ENCODE measurements at places on chromosomes 16 and 17.

GRCh38 chr16:22272870-22273650 lies 24.1 kb upstream of the POLR3E start:
- no peak for DNase-seq

GRCh38 chr17:32141258-32141657 lies 1.0 kb upstream of the RHOT1 start:
- DNase-seq, result no peak

DNA sequence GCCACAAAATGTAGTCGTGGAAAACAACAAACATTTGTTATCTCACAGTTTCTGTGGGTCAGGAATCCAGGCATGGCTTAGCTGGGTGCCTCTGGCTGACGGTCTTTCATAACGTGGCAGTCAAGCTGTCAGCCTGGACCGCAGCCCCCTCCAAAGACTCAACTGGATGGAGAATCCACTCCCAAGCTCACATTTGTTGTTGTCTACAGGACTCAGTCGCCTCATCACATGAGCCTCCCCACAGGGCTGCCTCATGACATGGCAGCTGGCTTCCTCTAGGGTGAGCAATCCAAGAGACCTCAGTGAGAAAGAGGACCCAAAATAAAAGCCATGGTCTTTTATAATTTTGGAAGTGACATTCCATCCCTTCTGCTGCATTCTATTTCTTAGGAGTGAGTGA lies 34.7 kb upstream of the AKAP1 start:
- no peak for DNase-seq

GRCh38 chr16:74846714-74847113 lies 72.1 kb upstream of the FA2H start:
- no peak for DNase-seq

DNA sequence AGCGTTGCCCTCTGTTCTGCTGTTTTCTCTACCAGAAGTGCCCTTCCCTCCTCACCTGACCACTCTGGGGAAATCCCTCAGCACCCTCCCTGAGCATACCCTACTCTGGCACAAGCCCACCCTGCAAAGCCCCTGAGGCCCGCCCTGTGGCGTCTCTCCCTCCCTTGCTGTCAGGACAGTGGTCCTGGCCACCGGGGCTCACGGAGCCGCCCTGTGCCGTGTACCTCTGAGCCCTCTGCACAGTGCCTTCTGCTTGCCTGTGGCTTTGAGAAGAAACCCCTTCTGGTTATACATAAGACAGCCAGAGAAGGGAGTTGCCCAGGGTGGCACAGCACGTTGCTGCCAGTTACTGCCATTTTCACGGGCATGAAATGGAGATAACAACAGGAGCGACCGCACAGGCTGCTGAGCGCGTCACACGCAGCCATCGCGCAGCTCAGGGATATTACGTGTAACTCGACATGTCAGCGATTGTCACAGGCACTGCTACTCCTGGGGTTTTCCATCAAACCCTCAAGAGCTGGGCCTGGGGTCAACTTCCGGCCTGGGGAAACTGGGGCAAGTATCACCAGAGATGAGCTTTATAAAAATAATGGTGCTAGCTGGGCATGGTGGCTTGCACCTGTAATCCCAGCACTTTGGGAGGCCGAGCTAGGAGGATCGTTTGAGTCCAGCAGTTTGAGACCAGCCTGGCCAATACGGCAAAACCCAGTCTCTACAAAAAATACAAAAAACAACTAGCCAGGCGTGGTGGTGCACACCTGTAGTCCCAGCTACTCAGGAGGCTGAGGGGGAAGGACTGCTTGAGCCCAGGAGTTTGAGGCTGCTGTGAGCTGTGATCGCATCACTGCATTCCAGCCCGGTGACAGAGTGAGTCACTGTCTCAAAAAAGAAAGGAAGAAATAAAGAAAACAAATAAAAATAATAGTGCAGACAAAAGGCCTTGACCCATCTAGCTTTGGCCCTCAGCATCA lies 14.8 kb downstream of the SCGB1C2 start:
- no peak for DNase-seq

DNA sequence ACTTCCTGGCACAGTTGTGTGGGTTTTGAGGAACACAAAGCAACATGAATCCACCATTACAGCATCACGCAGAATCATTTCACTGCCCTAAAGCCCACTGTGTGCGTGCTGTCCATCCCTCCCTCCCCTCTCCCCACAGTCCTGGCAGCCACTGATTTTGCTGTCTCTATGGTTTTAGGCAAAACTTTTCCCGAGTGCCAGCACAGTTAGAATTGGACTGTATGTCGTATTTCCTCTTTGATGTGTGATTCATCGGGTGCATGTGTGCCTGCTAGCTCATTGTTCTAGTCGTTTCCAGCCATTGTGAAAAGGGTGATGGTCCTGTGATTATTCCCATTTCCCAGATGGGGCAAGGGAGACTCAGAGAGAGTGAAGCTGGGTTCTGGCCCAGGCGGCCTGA lies 12.7 kb downstream of the KLHL36 start:
- DNase-seq, result no peak

GRCh38 chr17:37826497-37827430 lies 81.9 kb upstream of the HNF1B start:
- DNase-seq, result no peak

- DNase-seq, result no peak
These were observed 134.8 kb downstream of the HS3ST2 start for GRCh38 chr16:22948603-22949368.

GRCh38 chr16:83579027-83579426 lies 228.8 kb upstream of the HSBP1 start:
- DNase-seq, result no peak

GRCh38 chr17:76570877-76571471 lies 14.7 kb downstream of the ST6GALNAC2 start:
- no peak for DNase-seq

DNA sequence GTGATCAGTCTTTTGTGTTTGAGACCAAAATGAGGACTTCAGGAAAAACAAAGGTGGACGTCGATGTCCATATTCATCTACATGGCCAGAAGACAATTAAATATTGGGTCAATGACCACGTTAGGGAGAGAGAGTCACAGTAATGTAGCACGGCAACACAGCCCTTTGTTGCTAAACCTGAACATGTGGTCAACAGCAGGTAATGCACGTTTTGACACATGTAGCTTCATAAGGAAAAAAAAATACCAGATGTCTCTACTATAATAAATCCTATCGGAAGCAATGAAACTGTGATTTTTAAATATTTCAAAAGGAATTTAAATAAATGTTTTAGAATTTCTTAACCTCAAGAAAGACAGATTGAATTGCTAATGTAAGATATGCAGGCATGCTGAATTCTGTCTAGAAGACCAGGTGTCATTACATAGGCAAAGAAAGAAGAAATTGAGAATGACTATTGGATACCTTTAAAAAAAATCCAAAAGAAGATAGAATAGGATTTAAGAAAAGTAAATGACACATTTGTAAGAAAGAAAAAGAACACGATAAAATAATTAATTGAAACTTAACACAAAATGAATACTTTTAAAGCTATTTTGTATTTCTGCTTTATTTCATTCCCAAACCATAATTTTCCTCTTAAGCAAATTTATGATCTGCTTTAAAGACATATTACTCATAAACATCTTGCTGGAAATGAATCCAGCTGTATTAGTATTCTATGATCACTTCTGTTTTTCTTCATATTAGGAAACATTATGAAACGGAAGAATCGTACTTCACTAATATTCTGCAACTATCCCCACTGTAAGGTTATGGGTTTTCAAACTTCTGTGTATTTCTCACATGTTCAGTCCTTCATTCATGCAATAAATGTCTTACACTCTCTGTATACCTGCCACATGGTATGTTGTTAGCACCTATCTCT lies 30.1 kb downstream of the ABCA8 start:
- DNase-seq, result no peak

DNA sequence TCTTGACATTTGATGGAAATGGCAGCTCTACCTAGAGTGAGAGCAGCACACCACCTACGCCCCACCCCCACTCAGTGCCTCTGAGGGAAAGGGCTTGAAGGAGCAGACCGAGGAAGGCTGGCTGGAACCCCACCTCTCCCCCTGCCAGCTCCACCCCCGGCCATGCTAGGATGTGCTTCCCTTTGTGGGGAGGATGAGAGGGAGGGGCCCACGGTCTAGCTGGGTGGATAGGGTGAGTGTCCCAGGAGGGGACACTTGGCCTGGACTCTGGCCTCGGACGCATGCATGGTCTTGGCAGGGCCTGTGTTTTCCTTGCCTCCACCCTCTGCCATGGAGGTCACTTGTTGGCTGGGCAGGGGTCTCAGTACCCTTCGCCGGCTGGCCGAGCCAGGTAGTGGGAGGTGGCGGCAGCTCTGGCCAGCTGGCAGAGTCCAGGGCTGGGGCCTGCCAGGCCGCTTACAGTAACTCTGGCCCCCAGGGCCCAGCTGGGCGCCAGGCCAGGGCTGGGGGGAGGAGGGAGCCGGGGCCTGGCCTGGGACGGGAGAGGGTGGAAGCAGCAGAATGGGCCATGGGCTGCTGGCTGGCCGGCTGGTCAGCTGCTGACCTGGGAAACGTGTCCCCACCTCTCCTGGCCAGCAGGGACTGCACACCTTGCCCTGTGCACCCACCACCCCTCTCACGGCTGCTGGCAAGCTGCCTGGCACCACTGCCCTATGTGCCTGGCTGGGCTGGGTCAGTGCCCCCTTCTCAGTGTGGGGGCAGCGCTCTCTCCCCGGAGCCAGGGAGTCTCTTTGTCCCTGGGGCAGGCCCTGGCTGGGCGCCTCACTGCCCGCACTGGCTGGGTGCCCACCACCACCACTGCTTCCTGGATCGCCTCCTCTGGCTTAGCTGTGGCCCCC lies 23.0 kb downstream of the RARA start:
- DNase-seq, result no peak

- no peak for DNase-seq
These were observed 216.4 kb downstream of the GSG1L start for GRCh38 chr16:27847030-27847550.

DNA sequence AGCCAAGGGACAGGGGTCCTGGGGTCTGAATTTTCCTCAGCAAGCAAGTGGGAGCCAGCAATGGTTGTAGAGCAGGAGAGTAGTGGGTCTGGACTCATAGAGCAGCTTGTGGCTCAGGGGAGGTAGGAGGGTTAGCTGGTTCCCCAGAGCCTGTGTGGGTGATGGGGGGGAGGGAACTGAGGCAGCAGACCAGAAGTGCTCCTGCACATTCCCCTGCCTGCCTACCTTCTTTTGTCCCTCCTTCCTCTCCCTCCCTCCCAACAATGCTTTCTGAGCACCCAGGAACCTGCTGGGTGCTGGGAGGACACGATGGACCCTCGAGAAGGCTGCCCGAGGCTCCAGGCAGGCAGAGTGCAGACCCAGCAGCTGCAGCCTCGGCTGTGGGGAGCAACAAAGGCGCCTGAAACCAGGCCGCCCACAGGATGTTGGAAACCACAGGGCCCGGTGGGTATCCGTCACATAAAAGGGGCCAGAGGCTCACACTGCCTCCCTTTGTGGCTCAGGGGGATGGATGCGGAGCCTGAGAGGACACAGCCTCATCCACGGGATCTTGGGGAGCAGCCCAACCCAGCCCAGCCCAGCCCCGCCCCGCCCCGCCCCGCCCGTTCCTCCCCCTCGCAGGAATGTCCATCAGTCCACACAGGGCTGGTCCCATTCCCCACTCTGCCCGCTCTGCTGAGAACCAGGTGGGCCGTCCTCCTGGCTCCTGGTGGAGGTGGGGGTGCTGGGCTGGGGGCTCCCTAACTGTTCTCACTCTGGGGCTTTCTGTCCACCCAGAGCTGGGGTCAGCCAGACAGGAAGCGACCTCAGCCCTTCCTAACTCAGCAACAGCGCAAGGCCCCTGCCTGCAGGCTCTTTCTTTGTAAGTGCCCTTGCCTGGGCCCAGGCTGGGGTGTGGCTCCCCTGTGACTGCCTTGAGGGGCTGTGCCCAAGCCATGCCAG lies 1.7 kb upstream of the NLRC3 start:
- DNase-seq, result peak; percentile 16
